Epithelial cell of proximal tubule (primary cell): ENCODE measurements at places on chromosomes 6 and 20. TPM values are rescaled to one million over a fixed set of nuclear protein-coding genes. Genes with fewer than 3 reads are reported as not detected.

The SCGN gene
- total RNA-seq: not detected in 2 replicates

The KCNK17 gene
- total RNA-seq: not detected in 2 replicates

The CALHM6 gene
- total RNA-seq: 0.35 and 4.8 TPM in 2 replicates

The HLA-DPA1 gene
- total RNA-seq: 6.8 and 7.1 TPM in 2 replicates

The CST1 gene
- total RNA-seq: not detected in 2 replicates

The WFDC5 gene
- not detected in 2 replicates for total RNA-seq

The ADRM1 gene
- 227 and 261 TPM in 2 replicates for total RNA-seq

- DNase-seq: no peak
Measured at GRCh38 chr20:16229813-16230212, 343.4 kb downstream of the KIF16B start.

DNA sequence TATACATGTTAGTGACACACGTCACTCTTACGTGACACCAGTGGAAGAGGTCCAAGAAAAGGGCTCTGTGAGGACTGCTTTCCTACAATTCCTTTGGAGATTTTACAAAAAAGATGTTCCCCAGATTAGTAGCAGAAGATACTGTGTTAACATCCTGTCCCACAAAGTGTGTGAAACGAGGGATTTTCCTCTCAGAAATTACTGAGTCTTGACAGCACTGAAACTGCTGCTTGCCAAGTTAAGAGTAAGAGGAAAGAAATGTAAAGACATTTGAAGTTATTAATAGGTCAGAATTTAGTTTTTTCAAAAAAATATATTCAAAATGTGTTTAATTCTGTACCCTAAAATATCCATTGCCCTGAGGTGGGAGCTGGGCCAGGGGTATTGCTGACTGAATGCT is 58.8 kb upstream of the MAP7 start:
- DNase-seq: no peak

- DNase-seq: no peak
Measured at GRCh38 chr20:15842872-15843271, 730.4 kb downstream of the KIF16B start.

- no peak for DNase-seq
Measured at GRCh38 chr20:41293269-41294037, 24.1 kb downstream of the ZHX3 start.

DNA sequence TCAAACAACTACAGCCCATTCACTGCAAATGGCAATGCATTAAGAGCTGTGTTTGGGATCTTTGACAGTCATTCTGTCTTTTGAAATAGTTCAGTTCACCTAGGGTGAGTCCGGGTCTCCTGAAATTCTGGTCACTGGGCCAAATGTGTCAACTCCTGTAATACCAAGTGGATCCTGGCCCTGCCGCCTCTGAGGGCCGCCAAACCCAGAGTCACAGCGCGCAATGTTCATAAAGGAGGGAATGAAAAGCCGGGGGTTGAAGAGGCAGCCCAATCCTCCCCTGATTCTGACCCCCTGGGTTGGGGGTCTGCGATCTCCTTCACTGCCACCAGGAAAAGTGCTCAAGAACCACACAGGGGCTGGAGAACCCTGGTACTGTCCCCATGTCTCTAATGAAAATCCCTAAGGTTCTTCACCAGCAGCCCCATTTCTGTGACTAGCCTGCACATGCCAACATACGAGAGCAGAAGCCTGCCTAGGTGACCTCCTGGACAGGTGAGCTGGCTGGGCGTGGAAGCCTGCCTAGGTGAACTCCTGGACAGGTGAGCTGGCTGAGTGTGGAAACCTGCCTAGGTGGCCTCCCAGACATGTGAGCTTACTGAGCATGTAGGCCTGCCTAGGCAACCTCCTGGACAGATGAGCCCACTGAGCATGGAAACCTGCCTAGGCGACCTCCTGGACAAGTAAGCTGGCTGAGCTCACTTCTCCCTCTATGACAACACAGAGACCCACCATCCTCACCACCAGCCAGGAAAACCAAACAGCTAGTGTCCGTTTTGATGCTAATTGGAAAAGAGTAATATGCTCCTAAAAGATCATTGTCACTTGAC is 16.1 kb upstream of the APMAP start:
- DNase-seq: no peak

DNA sequence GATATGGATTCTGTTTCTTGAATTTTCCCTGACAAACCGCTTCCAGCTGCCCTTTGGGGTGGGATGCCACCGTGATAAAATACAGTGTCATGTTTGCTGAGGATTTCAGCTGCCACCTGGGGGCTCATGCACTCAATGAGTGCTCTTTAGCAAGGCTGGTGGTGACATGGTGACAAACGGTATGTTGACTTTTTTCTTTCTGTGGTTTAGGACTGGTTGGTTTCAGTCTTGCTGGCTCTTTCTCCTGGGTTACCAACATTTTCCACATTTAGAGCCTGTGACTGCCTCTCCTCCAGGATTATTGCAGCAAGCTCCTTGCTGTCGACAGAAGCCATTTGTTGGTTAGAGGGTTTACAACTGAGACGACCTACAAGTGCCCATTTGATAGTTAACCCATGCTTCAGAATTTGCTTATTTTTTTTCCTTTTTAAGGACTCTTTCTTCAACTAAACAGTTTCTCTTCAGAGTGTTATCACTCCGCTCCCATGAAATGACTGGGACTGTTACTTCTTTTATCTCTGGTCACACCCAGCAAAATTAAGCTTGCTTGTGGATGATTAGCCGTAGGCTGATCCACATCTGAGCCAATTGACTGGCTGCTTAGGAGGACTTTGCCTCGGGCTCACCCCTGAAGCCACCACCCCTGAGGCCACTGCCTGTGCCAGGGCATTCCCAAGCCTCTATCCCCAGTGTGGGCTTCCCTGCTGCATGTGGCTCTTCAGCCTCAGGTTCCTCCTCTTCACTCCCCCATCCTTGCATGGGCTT is 48.4 kb upstream of the CDYL start:
- no peak for DNase-seq

- DNase-seq: no peak
Measured at GRCh38 chr20:18059603-18060002, 1.9 kb upstream of the OVOL2 start.

DNA sequence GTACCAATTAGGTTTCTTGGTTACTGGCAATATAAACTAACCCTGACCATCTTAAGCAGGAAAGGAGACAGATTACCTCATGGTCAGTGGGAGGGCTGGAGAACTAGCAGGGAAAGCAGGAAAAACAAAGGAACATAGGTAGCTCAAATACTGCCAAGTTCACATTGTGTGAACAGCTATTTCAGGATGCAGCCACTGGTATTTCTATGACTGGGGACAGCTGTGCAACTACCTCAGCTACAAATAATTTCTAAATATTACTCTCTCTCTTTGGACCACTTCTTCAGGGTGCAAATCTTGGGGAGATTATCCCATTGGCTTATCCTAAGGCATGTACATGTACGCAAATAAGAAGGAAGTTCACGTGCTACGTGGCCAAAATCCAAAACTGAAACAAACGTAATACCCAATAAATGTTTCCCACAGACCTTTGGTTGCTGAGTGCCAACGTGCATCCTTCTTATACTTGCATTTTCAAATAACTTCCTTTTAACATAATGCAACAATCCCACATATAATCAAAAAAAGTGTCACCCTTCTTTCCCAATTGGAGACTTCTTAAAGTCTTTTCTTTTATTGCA is 180.9 kb downstream of the PHF3 start:
- no peak for DNase-seq

DNA sequence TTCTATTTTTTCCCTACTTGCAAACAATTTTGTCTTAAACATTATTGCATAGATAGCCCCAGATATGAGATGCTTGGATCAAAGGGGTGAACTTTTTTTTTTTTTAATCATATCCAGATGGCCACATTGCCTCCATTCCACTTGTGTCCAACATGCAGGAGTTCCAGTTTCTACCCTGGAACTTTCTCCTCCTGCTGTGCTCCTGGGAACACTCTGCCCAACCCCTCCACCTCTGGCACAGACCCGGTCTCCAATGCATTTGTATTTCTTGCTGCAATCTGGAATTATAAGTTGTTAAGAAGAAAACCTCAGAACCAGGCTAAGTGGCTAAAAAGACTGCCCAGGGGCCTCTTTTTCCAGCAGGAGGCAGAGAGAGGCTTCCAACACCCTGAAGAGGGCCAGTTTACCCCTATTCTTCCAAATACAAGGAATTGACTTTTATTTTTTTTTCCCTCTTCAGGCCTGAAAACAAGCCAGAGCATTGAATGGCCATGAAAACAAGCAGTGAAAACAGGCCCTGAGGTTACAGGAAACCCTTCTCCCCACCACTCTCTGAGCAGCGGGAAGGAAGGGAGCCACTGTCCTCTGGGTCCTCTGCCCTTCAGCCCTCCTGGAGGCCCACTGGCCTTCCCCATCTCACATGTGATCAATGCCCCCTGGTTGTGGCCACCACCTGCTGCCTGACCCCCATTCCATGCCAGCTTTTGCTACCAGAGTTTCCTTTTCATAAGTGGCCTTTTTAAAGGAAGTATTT is 44.3 kb downstream of the PDYN start:
- no peak for DNase-seq

DNA sequence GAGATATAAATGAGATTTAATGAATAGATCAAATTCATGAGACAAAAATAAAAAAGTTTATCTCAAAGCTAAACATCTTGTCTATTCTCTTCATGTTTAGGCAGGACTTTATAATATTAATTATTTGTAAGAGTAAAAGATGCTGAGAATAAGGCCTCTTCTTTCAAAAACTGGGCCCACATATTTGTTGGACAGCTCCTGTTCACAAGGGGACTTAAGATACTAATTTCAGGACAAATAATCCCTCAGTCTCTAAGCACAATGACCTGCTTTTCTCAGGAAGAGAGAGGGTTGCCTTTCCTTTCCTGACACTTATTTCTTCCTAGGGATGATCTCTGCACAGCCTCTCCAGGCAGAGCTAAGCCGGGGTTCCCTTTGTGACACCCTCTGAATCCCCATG is 43.3 kb downstream of the NOX3 start:
- no peak for DNase-seq

GRCh38 chr6:149203509-149203908 is 114.0 kb upstream of the TAB2 start:
- no peak for DNase-seq

- DNase-seq: no peak
Measured at GRCh38 chr20:4327956-4328355, 312.6 kb upstream of the RNF24 start.

GRCh38 chr20:1888796-1889463 is 6.3 kb upstream of the SIRPA start:
- no peak for DNase-seq
